Activated CD8-positive, alpha-beta memory T cell treated with anti-CD3 and anti-CD28 coated beads, Interleukin-2, amount 10 ng/mL, durations not matched to agents 7 days and 5 days (primary cell): ENCODE measurements at places on chromosomes 11 and 22. TPM values are rescaled to one million over a fixed set of nuclear protein-coding genes. Genes with fewer than 3 reads are reported as not detected.
A peak's percentile ranks its signal among the peaks of the same experiment; 100 is the strongest.

Gene ISX
- total RNA-seq = not detected

DNA sequence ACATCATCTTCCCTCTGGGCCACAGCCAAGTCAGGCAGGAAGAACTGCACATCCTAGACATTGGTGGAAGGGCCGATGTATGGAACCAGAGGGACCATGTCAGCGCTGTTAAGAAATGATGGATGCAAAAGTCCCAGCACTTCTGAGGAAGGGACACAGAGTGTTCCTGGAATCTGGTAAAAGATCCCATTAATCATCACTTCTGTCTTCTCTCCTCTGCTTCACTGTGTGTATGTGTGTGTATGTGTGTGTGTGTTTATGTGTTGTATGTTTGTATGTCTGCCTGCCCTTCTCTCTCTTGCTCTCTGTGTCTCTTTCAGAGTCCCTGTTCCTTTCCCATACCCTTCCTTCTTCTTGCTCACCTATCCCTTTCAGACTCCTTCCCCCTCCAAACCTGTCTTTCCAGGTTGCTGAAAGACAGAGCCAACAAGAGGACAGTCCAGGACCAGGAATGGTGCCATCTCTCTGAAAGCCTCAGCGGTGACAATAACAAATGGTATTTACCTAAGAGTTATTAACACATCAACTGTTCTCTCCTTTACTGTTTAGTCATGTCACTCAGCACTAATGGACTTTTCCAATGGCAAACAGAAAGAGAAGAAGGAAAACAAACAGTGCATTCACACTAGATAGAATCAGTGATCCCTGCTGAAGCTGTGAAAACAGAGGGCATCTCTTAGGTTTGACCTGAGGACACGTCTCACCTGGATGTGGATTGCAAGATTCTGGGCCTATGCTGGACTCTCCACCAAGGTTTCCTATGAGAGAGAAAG, 47.1 kb downstream of the EHF start:
- H3K4me1 ChIP-seq = peaks cover 5% of the 10 kb centered on the region
- no peak overlapping the region for H3K4me3 ChIP-seq
- DNase-seq = no peak
- peaks cover 1% of the 10 kb centered on the region for H3K36me3 ChIP-seq

- no peaks in the 10 kb centered on the region for H3K27me3 ChIP-seq
- H3K4me3 ChIP-seq = no peak overlapping the region
- DNase-seq = no peak
These were observed 51.7 kb downstream of the TTC17 start for GRCh38 chr11:43410394-43410793.

DNA sequence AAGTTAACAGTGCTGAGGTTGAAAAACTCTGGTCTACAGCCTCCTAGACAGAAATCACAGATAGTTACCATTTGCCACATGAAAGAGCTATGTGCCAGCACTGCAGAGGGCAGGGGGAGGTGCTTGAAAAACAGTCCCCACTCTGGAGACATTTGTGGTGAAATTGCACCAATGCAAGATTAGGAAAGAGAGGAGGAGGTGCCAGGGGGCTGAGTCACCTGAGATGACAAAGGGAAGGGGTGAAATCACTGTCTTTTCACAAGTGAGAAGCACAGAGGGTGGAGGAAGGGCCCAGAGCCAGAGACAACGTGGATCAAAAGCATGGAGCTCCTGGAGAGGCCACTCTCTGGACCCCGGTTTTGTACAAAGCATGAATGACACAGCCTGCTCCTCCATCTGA, 196.3 kb downstream of the BUD13 start:
- H3K4me1 ChIP-seq = no peaks in the 10 kb centered on the region
- H3K4me3 ChIP-seq = no peak overlapping the region
- H3K27ac ChIP-seq = no peak overlapping the region
- peaks cover 43% of the 10 kb centered on the region for H3K27me3 ChIP-seq

Gene OR51B4
- total RNA-seq = not detected

DNA sequence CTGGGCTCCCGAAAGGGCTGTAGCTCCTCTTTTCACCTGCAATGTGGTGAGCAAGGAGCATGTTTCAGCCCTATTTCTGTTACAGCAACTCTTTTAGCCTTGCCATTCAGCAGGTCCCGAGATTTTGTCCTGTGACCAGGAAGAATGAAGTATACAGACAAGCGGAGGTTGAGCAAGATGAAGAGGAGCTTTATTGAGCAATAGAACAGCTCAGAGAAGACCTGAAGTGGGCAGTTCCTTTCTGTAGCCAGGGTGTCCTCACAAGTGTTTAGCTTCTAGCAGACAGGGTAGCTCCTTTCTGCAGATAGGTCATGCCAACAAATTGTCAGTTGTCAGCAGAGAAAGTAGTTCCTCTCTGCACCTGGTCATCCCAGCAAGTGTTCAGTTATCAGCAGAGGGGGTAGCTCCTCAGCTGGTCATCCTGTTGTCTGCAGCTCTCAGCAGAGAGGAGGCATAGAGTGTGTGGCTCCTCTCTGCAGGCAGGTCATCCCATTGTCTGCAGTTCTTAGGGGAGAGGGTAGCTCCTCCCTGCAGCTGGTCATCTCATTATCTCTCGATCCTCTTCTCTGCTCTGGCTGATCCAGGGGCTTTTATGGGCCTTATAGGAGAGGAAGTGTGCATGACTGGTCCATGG, 5.4 kb upstream of the OR56A4 start:
- H3K27ac ChIP-seq = no peak overlapping the region
- no peaks in the 10 kb centered on the region for H3K4me1 ChIP-seq
- no peaks in the 10 kb centered on the region for H3K36me3 ChIP-seq
- H3K4me3 ChIP-seq = no peak overlapping the region
- DNase-seq = no peak

Gene SCN4B
- 0.54 TPM for total RNA-seq

- no peak overlapping the region for H3K27ac ChIP-seq
- H3K4me1 ChIP-seq = peaks cover 40% of the 10 kb centered on the region
- H3K27me3 ChIP-seq = no peaks in the 10 kb centered on the region
- no peak overlapping the region for H3K4me3 ChIP-seq
- DNase-seq = no peak
These were observed 9.0 kb downstream of the LIMK2 start for GRCh38 chr22:31221084-31221483.

Gene COA4
- total RNA-seq = 63.9 TPM

- peaks cover 13% of the 10 kb centered on the region for H3K4me1 ChIP-seq
- no peak for DNase-seq
- no peaks in the 10 kb centered on the region for H3K36me3 ChIP-seq
- H3K4me3 ChIP-seq = no peak overlapping the region
- no peak overlapping the region for H3K27ac ChIP-seq
These were observed 132.1 kb upstream of the BMAL1 start for GRCh38 chr11:13145461-13145860.

GRCh38 chr22:46609175-46609690, 11.0 kb upstream of the GRAMD4 start:
- no peak overlapping the region for H3K4me3 ChIP-seq
- no peaks in the 10 kb centered on the region for H3K27me3 ChIP-seq
- H3K4me1 ChIP-seq = peaks cover 34% of the 10 kb centered on the region
- H3K27ac ChIP-seq = no peak overlapping the region
- peaks cover 3% of the 10 kb centered on the region for H3K36me3 ChIP-seq
- DNase-seq = no peak

GRCh38 chr11:65224930-65225278, 36.9 kb upstream of the POLA2 start:
- peaks cover 17% of the 10 kb centered on the region for H3K27me3 ChIP-seq
- H3K27ac ChIP-seq = no peak overlapping the region
- no peak overlapping the region for H3K4me3 ChIP-seq

GRCh38 chr22:24027389-24027975, 16.4 kb downstream of the CABIN1 start:
- H3K36me3 ChIP-seq = peaks cover 38% of the 10 kb centered on the region
- H3K27ac ChIP-seq = no peak overlapping the region
- H3K4me3 ChIP-seq = no peak overlapping the region

DNA sequence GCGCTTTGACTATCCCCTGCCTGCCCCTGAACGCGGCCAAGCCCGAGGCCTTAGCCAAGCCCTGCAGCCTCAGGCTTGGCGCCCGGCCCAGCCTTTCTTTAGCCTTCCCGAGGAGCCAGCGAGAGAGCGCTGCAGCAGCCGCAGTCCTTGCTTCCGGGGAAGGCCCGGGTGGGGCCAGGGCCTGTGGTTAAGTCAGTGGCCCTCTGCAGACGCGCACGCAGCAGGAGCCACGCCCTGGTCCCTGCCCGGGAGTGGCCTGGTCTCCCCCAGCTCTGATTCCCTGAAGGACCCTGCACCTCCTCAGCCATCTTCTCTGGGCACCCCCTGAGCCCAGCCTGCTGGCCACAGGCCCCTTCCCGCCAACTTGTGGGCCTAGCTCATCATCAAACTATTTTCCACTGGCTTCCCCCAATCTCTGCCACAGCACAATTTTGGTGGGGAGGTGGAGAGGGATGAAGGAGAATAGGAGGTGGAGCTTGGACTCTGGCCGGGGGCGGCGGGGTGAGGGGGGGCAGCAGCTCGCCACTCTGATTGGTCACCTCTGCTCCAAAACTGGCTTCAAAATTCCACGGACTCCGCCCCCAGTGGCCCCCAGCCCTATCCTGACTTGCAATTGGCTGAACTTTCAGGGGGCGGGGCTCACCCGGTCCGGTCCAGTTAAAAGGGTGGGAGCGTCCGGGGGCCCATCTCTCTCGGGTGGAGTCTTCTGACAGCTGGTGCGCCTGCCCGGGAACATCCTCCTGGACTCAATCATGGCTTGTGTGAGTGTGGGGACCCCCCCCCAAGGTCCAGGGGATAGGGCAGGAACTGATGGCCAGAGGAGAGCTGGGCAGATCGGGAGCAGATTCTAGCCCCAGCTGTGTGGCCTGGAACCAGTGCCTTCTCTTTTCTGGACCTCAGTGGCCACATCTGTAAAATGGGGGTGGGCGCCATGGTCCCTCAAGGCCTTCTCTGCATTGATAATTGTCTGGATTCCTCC, at the start of gene LGALS1:
TSS of gene LGALS1 (plus strand) at position 686 of the 979 bp plus-strand sequence. CDS start at position 753, 67 bp downstream.
- peak; percentile 93 for DNase-seq
- H3K36me3 ChIP-seq = peaks cover 20% of the 10 kb centered on the region
- no peaks in the 10 kb centered on the region for H3K27me3 ChIP-seq
- H3K4me1 ChIP-seq = peaks cover 49% of the 10 kb centered on the region

DNA sequence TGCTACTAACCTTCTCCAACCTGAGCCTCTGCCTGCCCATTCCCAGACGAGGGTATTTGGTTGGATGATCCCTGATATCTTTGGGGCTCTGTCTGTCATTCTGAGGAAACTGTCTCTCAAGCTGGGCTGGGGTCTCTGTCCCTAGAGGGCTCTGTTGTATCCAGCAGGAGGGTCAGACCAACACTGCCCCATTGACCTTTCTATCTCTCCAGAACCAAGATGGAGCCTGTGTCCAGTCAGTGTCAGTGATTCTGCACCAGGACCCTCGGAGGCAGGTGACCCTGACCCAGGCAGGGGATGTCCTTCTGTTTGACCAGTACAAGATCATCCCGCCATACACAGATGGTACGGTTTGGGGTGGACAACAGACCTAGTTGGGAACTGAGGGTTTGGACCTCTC, 21.9 kb downstream of the OTOG start:
- H3K27me3 ChIP-seq = peaks cover 9% of the 10 kb centered on the region
- H3K27ac ChIP-seq = no peak overlapping the region
- no peak for DNase-seq
- peaks cover 6% of the 10 kb centered on the region for H3K4me1 ChIP-seq

Gene KIF18A
- 26.6 TPM for total RNA-seq

GRCh38 chr11:68503251-68503687, 42.7 kb downstream of the PPP6R3 start:
- H3K36me3 ChIP-seq = peaks cover 17% of the 10 kb centered on the region
- DNase-seq = no peak
- H3K4me3 ChIP-seq = no peak overlapping the region
- no peak overlapping the region for H3K27ac ChIP-seq
- H3K27me3 ChIP-seq = no peaks in the 10 kb centered on the region

Gene PGA5
- total RNA-seq = not detected

DNA sequence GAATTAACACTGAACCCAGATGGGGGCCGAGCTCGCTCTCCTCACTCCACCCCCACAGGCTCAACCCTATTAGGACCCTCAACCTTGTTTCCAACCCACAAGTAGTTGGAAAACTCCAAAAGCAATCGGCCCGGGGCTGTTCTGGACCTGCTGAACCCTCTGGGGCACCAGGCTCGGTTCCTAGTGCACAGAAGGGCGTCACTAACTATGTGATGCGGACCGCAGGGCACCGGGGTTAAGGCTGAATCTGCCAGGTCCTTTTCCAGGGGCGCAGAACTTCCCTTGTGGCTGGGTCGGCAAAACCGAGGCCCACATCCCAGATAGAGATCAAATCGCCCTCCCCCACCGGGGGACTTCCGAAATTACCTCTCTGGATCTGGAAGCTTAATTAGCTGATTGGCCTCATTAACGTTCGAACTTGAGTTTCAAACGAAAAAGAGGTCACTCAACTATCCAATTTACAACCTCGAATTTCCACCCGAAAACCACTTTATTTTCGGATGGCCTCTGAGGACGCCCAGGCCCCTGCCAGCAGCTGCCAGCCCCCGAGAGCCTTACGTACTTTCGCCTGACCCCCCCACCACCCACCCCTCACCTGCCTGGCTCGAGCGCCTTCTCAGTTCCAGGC, 1.7 kb downstream of the SHANK2 start:
- peaks cover 46% of the 10 kb centered on the region for H3K27me3 ChIP-seq
- no peak overlapping the region for H3K27ac ChIP-seq
- no peak for DNase-seq
- no peaks in the 10 kb centered on the region for H3K4me1 ChIP-seq
- no peaks in the 10 kb centered on the region for H3K36me3 ChIP-seq

DNA sequence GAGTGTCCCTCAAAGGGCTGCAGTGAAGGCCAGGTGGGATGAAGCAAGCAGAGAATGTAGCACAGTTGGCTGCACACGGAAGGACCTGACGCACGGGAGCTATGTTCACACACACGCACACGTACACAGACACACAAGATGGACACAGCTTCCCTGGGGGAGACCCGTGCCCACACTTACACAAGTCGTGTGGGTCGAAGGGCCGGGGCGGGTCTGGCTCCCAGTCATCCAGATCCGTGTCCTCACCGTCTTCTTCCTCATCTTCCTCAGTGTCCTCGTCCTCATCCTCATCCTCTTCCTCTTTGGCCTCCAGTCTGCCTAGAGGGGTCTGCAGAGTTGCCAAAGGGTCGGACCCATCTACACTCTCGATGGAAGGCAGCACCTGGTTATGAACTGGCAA, 51.6 kb upstream of the NFRKB start:
- no peaks in the 10 kb centered on the region for H3K27me3 ChIP-seq
- no peak for DNase-seq
- no peak overlapping the region for H3K4me3 ChIP-seq
- peaks cover 7% of the 10 kb centered on the region for H3K36me3 ChIP-seq
- no peak overlapping the region for H3K27ac ChIP-seq

DNA sequence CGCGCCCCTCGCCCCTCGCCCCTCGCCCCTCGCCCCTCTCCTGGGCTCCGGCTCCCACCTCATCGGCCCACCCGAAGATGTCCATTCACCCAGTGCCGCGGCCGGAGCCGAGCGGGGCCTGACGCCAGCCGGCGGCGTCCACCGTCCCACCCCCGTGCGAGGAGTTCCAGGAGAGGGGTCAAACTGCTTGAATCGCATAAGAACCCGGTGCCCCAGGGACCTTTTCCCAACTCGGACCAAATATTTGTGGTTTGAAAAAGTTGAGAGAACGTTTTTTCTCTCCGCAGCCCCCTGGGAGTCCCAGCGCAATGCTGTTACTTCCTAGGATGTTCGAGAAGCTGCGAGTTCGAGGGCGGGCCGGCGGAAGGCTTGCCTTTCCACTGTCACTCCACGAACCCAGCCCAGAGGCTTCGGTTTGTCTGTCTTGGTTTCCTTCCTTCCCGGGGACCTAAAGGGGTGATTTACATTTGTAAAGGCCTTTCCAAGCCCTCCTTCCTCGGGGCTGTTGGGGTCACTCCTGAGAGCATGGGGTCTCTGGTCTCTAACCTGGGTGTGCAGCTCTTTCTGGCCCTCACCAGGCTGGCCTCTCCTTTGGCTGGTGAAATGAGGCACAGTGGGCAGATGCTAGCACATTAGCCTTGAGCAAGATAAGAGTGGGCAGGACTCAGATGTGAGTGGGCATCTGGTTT, 38.0 kb downstream of the ETS1 start:
- no peak for DNase-seq
- no peaks in the 10 kb centered on the region for H3K27me3 ChIP-seq
- peak overlapping the region; percentile 16 for H3K4me3 ChIP-seq
- H3K4me1 ChIP-seq = peaks cover 84% of the 10 kb centered on the region

Gene BRSK2
- total RNA-seq = 0.40 TPM
